HAP-1 (cell line): ENCODE measurements at places on chromosomes 2 and 18.

GRCh38 chr2:132677661-132678060 is 7.7 kb upstream of the LYPD1 start:
- DNase-seq = no peak

- no peak for DNase-seq
These were observed 5.7 kb downstream of the GFPT1 start for GRCh38 chr2:69381337-69381737.

- no peak for DNase-seq
These were observed 306.2 kb upstream of the KCNJ3 start for GRCh38 chr2:154392256-154392655.

DNA sequence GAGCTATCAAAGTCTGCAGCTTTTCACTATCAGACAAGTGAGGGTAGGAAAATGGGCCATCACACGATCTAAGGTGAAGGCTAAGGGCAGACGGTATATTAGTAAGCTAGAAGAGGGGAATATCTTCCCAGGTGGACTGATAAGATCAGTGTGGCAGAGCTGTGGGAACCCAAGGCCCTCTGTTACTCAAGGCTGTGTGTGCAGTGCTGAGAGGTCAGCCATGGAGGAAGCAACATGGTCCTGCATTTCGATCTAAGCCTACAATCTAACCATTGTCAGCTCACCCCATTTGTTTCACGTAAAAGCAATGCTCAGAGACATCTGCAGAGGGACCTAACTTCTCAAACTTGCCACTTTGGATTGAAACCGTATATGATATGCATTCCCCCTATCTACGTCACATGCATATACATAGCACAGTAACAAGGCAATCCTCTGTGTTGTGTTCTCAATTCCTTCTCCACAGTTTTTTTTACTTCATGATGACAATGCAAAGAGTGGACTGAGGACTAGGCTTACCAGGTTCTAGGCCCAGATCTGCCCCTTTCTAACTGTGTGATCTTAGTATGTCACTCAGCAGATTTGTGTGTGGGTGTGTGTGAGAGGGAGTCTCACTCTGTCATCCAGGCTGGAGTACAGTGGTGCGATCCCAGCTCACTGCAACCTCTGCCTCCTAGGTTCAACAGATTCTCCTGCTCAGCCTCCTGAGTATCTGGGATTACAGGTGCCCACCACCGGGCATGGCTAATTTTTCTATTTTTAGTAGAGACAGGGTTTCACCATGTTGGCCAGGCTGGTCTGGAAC is 45.2 kb downstream of the SLC8A1 start:
- DNase-seq = no peak

- no peak for DNase-seq
These were observed 422.3 kb downstream of the ZEB2 start for GRCh38 chr2:144097440-144098225.

GRCh38 chr2:242044313-242044590 is 174.7 kb downstream of the RTP5 start:
- no peak for DNase-seq

DNA sequence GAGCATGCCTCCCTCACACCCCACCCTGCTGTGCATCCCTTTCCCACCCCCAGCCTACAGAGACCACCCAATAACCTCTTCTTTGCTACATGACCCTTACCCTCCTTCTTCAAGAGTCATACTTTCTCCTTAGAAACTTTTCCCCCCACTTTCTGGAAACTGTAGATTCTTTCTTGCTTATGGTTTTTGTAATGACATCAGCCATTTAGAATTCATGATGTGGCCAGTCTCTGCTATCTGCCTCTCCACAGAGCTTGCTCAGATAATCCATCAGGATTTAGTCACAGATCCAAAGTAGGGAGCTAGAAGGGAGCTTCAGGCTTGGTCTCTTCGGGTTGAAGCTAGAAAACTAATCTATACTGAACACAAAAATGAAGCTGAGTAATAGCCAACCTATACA is 36.5 kb downstream of the GALM start:
- no peak for DNase-seq

DNA sequence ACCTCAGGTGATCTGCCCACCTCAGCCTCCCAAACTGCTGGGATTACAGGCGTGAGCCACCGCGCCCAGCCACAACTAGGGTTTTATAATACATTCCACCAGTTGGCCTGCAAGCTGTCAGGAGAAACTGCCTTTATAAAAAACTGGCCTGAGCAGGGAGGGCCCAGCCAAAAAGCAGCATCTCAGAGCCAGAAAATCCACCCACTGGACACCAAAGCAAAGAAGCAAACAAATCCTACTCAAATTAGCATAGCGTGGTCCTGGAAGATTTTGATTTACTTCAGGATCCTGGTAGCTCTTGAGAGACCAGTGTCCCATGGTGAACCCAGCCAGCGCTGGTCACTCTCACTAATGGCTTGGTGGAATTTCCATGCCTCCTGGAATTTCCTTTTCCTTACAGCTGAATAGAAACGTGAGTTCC is 60.0 kb upstream of the PXDN start:
- no peak for DNase-seq

DNA sequence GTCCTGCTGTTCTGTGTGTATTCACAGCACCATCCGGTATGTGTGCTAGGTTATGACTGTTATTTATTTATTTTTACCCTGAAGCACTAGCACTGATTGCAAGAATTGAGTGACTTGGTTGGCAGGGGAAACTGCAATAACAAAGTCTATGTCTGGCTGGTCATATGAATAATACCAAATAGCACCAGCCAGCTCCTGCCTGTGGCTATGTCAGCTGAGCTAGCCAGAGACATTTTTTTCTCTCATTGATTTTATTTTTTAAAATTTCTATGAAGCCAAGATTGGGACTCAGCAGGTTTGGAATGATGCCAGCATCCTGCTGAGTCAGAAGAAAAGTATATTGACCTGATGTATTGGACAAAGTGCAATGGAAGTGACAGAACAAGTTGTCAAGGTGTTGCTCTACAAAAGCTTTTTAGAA is 188.5 kb upstream of the CDH2 start:
- no peak for DNase-seq

DNA sequence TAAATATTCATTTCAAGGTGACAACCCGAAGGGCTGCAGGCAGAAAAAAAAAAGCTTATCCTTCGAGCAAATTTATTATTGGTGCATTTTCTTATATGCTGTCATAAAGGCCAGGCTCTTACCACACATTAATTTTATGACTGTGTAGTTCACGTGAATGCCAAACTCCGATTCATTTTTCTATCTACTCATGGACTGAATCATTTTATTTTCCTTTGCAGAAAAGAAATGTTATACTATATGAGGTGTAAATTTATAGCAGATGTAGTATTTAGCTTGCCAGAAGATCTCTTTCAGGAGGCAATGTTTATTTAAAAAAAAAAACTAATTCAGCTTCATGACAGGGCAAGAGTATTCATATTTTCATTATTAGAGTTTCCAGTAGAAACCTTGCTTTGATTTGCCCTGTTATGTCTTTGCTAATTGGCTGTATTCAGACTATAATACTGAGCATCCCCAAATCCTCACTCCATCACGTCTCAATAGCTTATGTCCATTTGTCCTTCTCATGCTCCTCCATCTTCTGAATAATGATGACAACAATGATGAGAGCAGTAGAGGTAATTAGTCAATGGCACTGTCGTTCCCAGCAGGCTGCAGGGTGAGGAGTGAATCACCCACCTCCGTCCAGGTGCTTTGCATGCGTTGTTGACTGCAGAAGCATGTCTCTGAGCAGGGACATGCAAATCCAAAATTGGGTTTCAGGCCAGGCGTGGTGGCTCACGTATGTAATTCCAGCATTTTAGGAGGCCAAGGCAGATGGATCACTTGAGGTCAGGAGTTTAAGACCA is 101.1 kb upstream of the RAB12 start:
- no peak for DNase-seq
